ENCODE measurements at places on chromosomes 13 and 19.

- peak; percentile 74 for DNase-seq
These were observed at the start of gene KASH5 for GRCh38 chr19:49387936-49388372. KASH5 (plus strand) TSS chr19:49388249; CDS start chr19:49390884, 2,635 bp downstream.

- no peak for DNase-seq
These were observed 6.2 kb downstream of the TINCR start for GRCh38 chr19:5561559-5561958.

GRCh38 chr19:10228920-10229319, 2.2 kb downstream of the S1PR2 start:
- DNase-seq = no peak

DNA sequence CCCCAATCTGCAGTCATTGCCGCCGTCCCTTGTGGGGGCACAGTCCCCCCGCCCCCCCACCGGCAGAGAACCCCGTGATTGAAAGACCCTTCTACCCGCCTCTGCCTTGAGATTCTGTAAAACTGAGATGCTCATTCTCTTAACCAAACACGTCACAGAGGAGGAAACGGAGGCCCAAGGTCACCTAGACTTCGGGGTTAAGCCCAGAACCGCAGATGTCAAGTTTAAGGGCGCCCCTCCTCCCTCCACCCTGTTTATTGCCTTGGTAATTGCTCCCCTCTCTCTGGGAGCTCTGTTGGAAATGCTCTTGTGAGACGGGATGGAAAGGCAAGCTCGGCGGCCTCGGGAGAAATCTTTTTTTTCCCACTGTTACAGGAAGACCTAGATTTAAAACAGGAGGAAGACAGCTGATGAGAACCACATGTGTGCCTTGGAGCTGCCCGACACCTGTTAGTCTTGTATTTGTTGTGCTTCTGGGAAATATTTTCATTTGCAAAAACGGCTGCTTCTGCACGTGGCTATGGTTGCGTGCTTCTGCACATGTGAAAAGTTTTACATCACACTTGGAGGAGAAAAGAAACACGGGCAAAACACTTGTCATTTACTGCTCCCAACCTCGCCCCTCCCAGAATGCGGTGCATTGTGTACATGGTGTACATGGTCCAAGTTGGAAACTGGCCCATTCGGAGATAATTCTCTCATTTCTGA, 1.1 kb upstream of the MED26 start:
- no peak for DNase-seq

DNA sequence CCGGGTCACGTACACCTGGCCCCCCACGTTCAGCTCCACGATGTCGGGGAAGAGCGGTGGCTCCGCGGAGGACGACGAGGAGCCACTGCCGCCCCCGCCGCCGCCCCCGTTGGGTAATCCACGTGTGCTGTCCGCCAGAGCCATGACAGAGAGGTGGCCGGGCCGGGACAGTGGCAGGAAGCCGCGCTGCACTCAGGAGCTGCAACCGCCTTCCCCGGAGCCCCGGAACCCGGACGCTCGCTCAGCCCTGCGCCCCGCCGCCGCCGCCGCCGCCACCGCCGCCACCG, 257 bp downstream of the KCTD12 start:
- no peak for DNase-seq

DNA sequence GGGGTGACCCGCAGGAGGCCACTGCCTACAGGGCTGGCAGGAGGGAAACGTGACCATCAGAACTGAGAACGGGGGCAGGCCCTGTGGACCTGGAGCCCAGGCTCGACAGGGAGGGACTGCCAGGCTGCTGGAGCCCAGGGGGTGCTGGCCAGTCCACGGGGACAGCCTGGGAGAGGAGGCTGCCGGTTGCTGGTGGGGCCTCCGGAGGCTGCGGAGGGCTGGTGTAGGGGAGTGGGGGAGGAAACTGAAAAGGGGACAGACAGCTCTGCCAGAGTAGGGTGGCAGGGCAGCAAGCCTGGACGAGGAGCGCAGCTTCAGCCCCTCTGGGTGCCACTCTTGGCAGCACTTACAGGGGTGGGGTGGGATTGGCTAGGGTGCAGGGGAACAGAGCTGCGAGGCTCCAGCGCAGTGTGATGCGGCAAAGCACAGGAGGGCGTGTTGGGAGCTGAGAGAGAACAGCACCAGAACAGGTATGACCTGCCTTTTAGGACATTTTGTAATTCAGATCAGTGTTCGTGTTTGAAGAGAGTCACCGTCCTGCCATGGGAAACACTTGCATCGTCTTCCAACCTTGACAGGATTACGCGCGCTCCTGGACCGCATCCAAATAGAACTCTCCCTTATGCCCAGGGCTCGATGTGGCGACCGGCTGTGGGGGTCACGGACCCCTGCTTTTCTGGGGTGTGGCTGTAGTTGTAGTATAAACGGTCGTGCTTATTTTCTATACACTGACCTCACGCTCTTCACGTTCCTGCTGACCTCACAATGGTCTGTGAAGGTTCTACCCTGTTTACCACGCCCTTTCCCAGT, 19.9 kb upstream of the ARHGEF7 start:
- no peak for DNase-seq

DNA sequence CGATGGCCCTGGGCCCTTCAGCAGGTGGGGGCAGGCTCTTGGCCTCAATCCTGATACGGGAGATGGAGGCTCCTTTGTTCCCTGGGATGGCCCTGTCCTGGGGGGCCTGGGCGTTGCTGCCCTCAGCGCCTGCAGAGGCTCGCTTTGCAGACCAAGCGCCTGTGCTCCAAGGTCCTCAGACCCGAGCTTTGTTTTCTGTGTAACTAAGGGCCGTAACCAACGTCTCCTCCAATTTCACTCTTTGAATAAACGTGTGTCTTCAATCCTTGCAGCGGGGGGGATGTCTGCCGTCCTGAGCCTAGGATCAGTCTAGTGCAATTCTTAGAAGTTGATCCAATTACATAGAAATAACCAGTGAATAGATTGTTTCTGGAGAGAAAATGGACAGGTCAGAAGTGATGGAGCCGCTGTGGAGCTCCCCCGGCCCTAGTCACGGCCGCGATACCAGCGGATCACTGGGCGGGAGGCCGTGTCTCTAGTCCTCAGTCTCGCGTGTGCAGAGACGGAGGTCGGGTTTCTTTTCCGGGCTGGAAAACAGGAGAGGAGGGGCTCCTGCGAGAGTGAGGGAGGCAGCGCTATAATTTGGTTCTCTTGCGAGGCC, 5.3 kb downstream of the PTBP1 start:
- DNase-seq = no peak

GRCh38 chr13:44274771-44275205, 98.8 kb upstream of the SERP2 start:
- DNase-seq = no peak

- no peak for DNase-seq
These were observed 70.1 kb downstream of the RASA3 start for GRCh38 chr13:114062341-114062740.

GRCh38 chr13:30832845-30833332, 73.2 kb upstream of the MEDAG start:
- no peak for DNase-seq

GRCh38 chr19:55857974-55858373, 21.6 kb downstream of the NLRP4 start:
- no peak for DNase-seq

DNA sequence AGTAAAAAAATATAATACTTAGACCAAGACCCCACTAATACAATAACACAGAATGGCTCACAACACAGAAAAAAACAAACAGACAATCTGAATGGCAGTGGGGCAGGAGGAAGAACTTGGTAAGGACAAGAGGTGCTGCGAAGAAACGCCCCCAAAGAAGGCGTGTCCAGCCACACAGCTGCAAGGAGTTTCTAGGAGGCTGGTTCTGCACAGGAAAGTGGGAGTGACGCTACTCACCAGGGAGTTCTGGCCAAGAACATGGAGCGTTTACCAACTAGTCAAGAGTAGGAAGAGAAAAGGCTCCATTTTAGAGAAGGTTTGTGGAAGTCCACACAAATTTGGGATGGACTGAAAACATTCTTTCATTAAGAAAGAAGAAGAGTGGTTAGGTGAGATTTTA, 95.3 kb upstream of the SLC15A1 start:
- DNase-seq = no peak

DNA sequence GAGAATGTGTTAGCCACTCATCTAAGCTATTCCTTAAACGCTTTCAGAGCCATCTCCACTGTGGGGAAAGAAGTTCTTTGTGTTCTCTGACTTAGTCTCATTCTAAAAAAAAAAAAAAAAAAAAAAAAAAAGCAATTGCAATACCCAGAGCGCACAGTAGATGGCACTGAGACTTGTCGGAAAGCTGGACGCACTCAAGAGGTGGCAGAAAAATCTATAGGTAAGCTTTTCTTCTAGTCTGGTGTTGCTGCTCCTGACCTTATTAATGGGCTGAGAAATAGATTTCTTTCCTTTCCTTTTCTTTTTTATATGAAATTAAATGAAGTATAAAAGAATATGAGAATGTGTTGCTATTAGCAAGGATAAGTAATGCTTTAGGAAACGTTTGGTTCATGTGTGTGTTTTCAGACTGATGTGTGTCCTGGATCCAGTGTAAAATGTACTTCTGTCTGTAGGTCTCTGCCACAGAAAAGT, 4.7 kb upstream of the GJB2 start:
- DNase-seq = no peak

- no peak for DNase-seq
These were observed 174.7 kb downstream of the DLEU7 start for GRCh38 chr13:50668691-50669271.

GRCh38 chr19:36140304-36141038, 605 bp downstream of the CAPNS1 start:
- peak; percentile 56 for DNase-seq

GRCh38 chr13:99380921-99381645, 73.9 kb upstream of the GPR183 start:
- no peak for DNase-seq

- no peak for DNase-seq
These were observed 27.7 kb upstream of the ARGLU1 start for GRCh38 chr13:106595625-106596024.

DNA sequence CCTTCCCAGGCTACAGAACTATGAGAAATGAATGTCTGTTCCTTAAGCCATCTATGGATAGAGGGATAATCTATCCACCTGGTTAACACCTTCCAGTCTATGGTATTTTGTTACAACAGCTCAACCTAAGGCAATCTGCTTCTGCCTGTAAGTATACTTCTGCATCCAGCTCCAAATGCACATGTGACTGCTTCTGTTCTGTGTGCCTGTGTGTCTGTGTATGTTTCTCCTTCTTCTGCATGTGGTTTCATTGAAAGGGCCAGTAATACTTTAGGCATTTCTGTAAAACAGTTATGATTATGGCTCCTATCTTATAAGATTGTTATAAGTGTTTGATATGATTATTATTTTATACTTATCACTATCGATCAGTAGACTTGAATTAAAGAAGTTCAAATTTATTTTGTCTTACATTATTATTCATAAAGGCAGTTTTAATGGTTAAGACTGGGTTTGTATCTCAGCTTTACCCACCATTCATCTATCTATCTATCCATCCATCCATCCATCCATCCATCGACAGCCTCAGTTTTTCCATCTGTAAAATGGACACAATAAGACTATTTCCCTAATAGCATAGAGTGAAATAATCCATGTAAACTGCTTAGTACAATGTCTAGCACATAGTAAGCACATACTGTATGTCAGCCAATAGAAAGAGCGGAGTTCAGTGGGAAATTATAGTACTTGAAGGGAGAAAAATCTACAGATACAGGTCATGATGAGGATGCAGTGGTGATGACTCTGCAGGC, 37.5 kb upstream of the TM9SF2 start:
- DNase-seq = no peak

DNA sequence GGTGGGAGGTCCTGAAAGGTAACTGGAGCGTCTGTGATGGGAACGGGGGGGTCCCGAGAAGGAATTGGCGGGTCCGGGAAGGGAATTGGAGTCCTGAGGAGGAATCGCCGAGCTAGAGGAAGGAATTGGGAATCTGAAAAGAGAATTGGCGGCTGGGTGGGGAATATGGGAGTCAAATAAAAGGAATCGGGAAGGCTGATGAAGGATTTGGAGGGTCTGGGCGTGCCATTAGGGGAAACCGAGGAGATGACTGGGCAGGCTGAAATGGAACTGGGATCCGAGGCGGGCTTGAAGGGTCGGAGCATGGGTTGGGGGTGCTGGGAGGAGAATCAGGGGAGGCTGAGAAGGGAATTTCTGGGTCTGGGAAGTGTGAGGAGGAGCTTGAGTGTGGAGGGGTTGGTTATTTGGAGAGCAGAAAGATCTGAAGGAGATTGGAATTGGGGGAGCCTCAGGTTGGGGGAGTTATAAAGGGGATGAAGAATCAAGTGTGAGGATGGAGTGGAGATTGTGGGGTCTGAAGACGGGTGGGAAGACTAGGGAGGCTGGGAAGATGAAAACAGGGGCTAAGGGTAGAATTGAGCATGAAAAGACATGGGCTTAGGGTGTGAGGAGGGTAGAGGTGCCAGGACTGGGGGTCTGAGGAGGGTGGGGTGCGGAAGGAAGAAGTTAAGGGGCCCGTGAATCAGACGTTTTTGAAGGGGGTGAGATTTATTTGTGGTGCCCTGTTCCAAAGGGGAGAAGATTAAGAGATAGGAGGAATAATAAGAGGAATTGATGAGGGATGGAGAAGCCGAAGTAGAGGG, 718 bp downstream of the ACTN4 start:
- no peak for DNase-seq

GRCh38 chr19:13294812-13295567, 144.8 kb downstream of the IER2 start:
- DNase-seq = no peak

DNA sequence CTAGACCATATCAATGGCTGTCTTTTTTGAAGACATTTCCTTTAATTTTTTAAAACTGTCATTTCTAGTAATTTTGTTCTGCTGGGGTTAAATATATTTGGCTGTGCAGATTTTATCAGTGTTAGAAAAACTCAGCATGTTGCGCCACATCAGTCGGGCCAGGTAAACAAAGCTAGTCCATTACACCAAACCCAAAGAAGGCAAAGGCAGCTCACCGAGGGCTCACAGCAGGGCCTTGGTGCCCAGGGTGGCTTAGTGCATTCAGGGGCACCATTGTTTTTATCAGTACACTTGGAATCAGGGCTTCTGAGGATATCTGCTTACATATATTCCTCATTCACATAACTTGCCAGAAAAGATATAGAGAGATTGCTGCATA, 22.2 kb downstream of the SPATA13 start:
- no peak for DNase-seq

DNA sequence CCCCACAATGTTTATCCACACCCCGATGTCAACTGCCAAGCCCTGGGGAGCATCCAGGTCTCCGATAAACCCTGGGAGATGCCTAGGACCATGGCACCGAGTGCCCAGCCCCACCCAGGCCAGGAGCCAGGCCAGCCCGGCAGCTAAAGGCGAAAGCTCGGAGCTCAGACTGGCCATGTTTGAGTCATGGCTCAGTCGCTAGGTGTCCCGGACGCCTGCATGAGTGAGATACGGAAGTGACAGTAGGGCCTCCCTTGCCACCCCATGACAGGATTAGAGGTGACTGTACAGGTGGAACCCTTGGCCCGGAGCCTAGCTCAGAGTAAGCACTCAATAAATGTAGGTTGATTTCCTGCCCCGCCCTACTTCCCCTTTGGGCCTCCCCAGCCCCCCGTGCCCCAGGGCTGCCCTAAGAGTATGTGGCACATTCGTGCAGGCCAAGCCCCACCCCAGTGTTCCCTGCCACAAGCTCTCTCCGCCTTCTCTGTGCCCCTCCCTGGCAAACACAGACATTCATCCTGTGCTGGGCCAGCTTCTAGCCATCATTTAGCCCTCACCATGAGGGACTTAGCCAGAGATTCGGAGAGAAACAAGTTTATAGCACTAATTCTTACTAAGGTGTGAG, 5.8 kb upstream of the TPM4 start:
- peak; percentile 80 for DNase-seq

- no peak for DNase-seq
These were observed 67.1 kb upstream of the HTR2A start for GRCh38 chr13:46963904-46964303.

All from T-helper 1 cell (primary cell).